Inflammatory macrophage treated with lipopolysaccharide for 4 hours (primary cell): ENCODE measurements at places on chromosomes 5 and 9.

GRCh38 chr5:119400245-119400644, 44.4 kb downstream of the TNFAIP8 start:
- DNase-seq, result no peak

DNA sequence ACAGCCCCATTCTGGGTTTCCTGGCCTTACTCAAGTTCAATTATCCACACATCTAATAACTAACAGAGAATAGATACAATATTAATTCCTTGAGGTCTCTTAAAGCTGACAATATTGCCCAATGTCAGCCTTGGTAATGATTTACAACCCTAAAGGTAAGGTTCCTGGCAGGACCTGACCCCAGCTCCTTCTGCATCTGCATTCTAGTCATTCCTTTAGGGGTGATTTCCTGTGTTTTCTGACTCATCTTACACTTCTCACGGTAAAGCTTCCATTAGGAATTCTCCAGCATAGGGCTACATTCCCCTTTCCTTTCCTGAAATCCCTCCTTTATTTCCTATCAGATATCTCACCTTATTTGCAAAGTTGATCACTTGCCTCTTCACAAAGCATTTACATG, 9.3 kb downstream of the HAVCR1 start:
- no peak for DNase-seq

GRCh38 chr5:141633871-141634561, 2.6 kb downstream of the HDAC3 start:
- DNase-seq, result peak; percentile 57

DNA sequence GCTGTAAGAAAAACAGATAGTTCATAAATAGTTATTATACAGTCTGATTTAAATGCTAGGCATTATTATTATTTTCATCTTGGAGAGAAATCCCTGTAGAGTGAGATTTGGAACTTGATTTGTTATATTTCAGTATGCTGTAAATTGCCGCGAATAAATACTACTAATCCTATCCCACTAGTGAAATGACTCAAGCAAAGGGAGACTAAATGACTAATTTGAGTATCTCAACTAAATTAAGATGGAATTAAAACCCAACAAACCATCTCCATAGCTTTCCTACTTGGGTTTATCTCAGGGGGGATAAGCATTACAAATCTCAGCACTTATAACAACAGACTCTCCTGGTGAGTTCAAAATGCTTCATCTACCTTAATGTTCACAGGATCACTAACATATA, 206.0 kb downstream of the MCTP1 start:
- DNase-seq, result no peak

- DNase-seq, result no peak
These were observed 589.2 kb downstream of the EBF1 start for GRCh38 chr5:158510479-158510878.

DNA sequence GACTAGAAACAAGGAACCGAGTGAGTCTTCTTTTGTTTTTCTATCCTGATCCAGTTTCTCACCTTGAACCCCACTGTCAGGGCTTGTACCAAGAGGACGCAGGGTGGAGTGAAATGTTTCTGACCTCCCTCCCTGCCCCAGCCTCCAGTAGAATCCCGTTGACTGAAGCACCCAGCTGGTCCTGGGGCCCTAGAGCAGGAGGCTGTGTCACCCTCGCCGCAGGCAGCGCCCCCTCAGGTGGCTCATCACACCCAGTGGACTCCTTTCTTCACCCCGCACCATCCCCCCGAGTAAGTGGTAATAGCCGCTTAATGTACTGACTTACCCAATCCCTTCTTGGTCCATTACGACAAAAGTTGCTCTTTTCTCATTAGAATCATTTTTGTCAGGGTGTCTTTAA, 53.8 kb downstream of the MVB12B start:
- no peak for DNase-seq

DNA sequence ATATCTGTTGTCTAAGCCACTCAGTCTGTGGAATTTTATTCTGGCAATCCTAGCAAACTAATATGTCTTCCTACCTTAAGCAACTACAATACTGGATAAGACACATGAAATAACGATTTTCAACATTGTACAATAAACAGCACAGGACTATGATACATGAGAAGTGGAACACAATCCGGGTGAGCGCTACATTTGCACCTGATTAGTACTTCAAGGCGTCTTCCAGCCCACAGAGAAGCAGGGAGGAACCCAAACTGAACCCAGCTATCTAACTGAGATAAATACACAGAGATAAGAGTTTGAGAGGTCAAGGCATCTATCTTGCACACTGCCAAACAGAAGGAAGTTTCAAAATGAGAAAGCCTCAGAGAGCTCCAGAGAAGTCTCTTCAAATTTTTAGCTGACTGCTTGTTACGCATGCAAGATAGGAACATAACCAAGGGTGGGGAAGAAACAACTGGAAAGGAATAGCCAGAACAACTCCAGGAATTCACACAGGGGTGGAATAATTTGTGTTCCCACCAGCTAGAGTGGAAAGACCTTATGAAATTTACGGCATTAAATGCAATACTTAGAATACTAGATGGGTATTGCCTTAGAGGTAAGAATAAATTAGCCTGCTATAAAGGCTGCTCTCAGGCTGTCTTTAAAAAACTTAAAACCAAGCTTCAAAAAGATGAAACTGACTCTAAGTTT, 481.8 kb downstream of the MTRR start:
- no peak for DNase-seq

GRCh38 chr9:35395076-35395705, 94.7 kb upstream of the RUSC2 start:
- DNase-seq, result no peak

DNA sequence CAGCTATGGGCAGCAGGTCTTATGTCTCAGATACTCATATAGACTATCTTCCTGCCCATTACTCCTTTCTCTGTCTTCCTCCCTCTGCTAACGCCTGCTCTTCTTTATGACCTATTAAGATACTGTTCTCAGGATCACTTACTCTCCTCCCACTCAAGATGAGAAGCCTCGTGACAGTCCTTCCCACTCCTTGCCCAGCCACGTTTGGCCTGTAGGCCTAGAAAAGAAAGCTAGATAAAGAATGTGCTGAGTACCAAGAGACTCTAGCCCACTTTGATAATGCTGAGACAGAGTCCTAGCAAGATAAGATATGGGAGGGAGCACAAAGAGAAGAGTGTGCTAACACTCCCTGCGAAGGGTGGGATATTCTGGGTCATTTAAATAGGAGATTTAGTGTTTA, 6.8 kb upstream of the DENND4C start:
- peak; percentile 81 for DNase-seq

- no peak for DNase-seq
These were observed 4.6 kb downstream of the RALGPS1 start for GRCh38 chr9:126919193-126919592.

GRCh38 chr5:14251733-14252132, 108.6 kb downstream of the TRIO start:
- no peak for DNase-seq

GRCh38 chr5:123156577-123157296, 67.7 kb downstream of the PRDM6 start:
- DNase-seq, result no peak

- no peak for DNase-seq
These were observed 61.5 kb downstream of the TSTD2 start for GRCh38 chr9:97571664-97572063.

DNA sequence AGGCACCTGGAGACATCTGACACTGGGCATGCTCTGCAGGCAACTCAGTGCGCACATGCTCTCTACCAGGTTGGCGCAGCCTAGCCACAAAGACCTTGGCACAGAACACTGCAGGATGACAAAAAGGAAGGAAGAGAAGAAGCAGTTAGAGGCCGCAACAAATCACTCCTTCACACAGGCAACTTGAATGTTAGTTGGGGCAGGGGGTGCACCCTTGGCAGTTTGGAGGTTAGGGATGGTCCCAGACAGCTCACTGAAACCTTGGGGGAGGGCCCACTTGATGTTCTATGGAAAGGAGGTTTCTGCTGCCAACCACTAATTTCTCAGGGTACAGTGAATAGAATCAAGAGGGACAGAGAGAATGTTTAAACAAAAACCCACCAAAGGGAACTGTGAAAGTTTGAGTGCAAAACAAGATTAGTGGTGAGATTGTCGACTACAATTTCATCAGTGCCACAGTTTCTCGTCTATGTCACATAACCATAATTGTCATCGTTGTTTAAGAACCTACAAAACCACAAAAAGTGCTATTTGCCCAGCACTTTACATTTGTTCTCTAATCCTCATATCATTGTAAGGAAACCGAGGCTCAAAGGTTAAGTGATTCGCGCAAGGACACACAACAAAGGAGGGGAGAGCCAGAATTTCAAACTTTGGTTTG, 48.7 kb downstream of the FBXW11 start:
- DNase-seq, result no peak

DNA sequence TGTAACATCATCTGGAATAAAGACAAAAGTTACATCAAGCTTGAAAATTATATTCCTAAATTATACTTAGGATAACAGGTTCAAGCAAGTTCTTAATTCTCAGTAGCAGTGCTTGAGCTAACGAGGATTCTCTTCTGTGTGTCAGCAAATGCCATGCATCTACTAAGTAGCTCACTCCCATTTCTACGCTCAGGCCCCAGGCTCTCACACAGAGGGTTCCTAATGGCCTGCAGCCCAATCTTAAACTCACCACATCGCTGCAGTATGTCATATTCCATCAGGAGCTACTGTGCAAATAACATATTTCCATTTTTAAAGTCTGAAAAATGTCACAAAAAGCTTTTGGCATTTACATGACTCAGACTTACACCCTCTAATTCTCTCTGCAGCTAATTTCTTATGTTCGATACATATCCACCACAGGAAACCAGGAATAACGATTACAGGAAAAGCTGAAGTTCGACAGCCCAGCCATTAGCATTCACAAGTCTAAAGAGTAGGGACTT, 474.8 kb downstream of the EFNA5 start:
- no peak for DNase-seq

- DNase-seq, result no peak
These were observed 76.4 kb upstream of the GPR151 start for GRCh38 chr5:146592352-146592751.

DNA sequence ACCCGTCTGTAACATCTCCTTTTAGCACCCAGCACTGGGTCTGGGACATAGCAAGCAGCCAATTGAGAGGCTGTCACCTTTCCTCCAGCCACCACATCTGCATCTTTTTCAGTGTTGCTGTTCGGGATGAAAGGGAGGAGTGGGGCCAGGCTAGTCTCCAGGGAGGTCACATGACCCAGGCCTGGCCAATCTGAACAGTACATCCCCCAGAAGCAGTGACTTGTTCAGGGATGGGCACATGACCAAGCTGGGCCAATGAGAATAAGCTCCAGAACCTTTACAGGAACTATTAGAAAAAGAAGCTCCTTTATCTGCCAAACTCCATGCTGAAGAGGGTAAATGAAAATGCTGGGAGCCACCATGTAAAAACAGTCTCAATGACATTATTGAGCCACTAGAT, 359.0 kb downstream of the SLIT3 start:
- no peak for DNase-seq

DNA sequence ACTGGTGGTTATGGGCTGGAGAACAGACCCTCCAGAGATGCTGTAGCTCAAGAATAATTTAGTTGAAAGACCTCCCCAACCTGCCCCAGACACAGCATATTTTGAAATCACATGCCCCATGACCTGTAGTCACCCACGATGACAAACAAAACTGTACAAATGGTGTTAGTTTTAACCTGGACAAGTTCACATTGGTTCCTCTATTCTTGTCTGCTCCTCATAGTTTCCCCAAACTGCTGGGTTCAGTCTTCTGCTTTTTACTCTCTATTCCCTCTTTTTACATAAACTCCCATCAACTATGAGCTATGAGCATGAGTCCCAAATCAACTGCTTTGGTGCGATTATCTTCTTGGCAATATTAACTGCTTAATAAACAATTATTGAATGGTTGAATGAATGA, 365.3 kb upstream of the CLINT1 start:
- DNase-seq, result peak; percentile 90

GRCh38 chr5:43065948-43066798, 26.1 kb upstream of the ANXA2R start:
- DNase-seq, result peak; percentile 83

DNA sequence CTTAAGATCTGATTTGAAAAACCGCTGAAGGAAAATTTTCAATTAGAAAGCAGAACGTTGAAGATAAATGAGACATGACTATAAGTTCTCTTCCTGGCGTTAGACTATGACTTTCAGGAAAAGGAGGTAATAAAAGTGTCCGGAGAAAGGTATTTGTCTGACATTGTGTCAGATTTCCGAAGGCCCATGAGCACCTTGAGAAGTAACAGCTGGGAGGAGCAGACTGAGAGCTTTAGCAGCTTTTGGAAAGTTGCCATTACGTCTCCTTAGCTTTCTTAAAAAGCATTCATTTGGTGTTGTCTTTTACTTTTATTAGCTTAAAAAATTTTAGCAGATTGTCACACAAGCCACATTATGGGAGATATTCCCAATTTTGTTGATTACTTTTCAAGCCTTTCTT, 363.5 kb downstream of the NDUFS4 start:
- DNase-seq, result no peak

- DNase-seq, result no peak
These were observed 60.3 kb downstream of the FOXD1 start for GRCh38 chr5:73388306-73388684.

- peak; percentile 38 for DNase-seq
These were observed 93.0 kb downstream of the FANCC start for GRCh38 chr9:95224376-95225019.

DNA sequence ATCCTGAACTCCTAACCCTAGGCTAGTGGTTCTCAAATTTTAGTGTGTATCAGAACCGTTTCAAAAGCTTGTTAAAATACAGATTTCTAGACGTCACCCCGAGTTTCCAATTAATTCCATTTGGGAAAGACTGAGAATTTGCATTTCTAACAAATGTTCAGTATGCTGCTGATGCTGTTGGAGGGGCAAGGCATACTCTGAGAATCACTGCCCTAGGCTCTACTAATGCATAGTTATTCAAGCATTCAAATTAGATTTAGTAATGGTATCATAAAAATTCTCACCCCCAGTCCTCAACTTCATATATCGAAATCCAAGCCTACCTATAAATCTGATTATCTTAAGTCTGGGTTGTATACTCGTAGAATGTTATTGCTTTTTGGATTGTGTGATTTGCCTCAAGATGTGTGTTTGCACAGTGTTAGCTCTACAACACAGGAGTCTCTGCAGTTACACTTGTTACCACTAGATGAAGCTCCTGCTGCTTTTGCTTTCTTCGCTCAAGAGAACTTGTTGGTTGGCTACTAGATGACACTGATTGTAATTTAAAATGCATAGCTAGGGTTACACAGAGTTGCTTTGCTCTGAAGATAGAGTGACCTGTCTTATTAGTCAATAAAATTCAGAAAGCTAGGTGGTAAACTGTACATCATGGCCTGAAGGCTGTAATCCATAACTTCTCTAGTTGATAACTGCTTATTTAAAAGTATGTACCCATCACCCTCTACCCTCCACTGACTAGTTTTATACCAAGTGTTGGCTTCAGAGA, 7.5 kb upstream of the ERAP2 start:
- DNase-seq, result peak; percentile 78
